Astrocyte (in vitro differentiated cells and primary cell): ENCODE measurements at places on chromosomes 12 and 14.
A peak's percentile ranks its signal among the peaks of the same experiment; 100 is the strongest.

- no peak for DNase-seq
Measured at GRCh38 chr12:52615912-52616311, 2.4 kb downstream of the KRT73 start.

- peak; percentile 57 for DNase-seq
Measured at GRCh38 chr14:59439256-59439965, 25.8 kb downstream of the GPR135 start.

GRCh38 chr14:65471038-65471878 lies 58.7 kb downstream of the FUT8 start:
- no peak for DNase-seq

GRCh38 chr12:113782873-113783272 lies 183.3 kb downstream of the RBM19 start:
- DNase-seq: no peak

GRCh38 chr14:86714153-86714552 lies 1184.2 kb downstream of the FLRT2 start:
- DNase-seq: no peak

DNA sequence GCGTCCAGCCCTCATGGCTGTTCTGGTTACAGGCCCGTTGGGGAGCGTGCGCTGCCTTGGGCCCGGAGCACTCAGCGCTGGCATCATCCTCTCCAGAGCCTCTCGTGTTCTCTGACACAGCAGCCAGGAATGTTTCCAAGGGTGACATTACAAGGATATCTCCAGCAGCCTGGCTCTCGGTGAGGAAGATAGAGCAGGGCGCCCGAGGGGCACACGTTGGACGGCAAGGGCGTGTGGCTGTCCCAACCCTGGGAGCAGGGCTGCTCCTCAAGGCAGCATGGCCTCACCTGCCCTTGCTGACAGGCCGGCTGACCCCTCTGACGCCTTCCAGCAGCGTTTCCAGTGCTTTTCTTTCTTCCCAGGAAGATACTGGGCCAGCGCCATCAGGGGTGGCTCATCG lies 14.4 kb downstream of the LRCOL1 start:
- peak; percentile 13 for DNase-seq

GRCh38 chr12:16669756-16670155 lies 63.8 kb upstream of the LMO3 start:
- DNase-seq: no peak

DNA sequence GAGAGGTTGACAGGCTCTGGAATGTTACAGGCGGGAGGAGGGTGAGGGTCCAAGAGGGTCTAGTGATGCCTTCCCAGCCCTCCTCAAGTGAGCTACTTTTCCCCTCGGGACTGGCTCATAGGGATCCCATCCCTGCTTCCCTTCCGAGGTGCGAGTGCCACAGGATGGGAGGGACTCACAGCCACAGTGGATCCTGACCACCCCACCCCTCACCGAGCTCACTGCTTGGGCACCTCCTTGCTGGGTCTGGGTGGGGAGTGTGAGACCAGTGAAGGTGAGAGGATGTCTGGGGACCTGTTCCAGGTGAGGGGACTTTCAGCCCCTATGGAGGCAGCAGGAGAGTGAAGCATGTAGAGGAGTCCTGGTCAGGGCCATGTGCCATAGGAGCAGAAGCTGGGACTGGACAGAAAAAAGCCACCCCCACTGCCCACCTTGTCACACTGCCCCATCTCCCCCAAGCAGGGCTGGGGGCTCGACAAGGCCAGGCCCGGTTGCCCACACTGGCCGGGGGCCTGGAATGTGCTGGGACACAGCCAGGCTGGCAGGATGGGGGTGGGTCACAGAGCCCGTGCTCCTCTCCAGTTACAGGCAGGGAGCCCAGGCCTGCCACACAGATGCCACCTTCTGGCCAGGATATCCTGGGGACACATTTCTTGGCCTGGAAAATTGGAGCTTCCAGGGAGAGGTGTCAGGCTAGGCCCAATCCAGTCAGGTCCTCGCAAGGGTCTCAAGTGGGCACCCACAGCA lies 1.7 kb upstream of the TNS2 start:
- no peak for DNase-seq

DNA sequence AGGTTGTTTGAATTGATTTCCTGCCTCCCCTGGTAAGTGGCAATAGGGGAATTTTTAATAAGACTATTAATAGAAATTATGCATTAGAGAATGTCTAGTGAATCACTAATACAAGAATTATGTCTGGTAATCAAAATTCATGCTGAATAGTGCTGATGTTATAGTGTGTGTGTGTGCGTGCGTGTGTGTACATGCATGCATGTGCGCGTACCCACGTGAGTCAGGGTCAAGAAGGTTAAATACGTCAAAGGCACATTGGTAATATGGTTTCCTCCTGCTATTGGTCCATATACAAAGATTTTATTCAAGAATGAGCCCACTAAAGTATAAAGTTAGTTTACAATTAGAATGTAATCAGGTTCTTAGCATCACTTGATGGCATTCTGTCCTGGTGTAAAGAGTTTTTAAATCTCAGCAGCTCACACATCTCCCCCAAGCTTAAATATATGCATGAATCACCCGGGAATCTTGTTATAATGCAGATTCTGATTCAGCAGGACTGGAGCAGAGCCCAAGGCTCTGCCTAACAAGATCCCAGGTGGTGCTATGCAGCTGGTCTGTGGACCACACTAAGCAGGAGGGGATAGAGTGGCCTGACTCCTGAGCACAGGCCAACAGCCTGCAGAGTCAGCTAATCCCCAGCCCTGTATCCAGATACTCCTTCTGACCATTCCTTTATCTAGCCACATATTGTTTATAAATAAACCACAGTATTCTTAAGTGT lies 43.9 kb downstream of the TTC9 start:
- peak; percentile 24 for DNase-seq

- DNase-seq: peak; percentile 85
Measured at GRCh38 chr12:49244176-49244575, 20.7 kb upstream of the TUBA1C start.

DNA sequence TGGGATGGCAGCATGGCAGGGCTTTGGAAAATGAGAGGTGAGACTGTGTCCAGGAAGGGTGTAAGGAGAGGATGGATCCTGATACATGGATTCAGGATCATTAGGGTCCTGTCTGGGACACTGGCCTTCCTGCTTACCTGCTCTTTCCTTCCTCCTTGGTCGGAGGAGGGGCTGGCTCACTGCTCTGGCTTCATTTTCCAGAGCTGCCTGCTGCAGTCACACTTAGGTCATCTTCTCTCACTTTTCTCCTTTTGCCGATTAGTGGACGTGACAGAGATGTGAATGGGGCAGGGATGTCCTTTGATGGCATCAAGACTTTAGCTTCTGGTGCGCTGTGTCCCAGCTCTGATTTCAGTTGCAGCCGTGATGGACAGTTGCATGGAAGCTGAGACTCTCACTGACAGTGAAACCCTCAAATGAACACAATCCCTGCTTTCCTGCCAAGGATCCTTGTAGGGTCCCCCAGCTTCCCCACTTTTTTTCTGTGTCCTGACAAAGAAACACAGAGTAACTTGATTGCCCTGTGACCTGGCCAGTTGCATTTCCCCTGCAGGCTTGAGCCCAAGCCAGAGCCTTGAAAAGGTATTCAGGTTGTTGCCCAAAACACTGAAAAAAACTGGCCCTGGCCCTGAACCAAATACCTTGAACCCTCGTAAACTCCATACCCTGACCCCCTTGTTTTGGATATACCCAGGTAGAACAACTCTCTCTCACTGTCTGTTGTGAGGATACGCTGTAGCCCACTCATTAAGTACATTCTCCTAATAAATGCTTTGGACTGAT lies 756 bp upstream of the CIDEB start:
- DNase-seq: no peak

DNA sequence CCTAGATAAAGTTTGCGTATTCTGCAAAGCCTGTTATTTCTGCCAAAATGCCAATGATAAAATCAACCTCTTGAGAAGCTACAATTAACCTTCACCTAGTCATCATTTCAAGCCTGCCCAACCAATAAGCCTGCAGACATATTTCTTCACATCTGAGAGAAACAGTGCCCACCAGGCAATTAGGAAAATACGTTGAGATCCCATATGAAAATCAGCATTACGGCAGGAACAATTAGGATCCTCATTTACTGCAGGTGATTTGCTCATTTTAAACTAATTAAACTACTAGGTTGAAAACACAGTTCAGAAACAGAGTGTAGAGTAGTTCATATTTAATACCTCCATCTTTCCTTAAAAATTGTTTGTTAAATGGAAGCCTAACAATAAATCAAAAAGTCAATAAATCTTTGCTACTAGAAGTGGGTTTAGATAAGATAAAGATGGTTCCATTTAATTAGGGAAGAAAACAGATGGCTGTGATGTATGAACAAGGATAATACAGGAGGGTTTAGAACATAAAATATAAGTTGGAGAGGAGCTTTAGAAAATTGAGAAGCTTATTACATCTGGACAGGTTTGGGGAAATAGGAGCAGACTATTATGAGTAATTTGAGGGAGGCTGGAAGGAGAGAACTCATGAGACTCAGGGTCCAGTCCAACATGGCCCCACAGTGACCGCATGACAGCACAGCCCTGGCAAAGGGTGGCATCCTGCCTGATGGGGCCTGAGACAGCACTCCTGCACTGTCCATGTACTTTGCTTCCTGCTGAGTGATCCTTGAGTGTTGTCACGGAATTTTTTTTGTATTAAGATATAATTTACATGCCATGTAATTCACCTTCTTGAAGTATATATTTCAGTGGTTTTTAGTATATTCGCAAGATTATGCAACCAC lies 26.9 kb upstream of the PYGL start:
- no peak for DNase-seq

DNA sequence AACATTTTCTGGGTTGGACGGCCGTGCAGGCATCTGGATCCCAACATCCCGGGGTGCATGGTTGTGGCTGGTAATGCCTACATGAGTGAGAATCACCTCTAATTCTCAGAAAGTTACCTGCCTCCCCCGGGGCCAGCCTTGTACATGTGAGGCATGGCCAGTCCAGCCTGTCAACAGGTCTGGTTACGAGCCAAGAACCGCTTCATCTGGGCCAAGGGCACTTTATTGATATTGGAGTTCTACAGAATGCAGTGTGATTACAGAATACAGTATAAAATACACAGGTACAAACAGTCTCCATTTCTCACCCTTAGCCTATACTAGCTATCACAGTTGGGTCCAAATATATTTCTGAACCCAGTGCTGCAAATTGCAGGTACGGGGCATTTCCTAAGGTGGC lies 84.9 kb upstream of the EVL start:
- DNase-seq: no peak

GRCh38 chr12:19220852-19221466 lies 91.4 kb downstream of the PLEKHA5 start:
- DNase-seq: peak; percentile 93

DNA sequence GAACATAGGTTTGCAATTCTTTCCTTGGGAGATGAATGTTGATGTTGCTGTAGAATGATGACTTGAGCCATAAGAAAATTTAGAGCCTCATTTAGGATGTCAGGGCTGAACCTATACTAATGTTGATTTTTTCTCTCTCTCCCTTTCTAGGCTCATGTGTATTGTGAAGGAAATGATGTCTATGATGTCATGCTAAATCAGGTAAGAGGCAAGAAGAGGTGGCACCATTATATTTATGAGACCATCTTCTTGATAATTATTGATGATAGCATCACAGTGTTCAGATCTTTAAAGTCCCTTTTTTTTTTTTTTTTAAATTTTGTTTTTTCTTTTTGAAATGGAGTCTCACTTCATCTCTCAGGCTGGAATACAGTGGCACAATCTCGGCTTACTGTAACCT lies 3.3 kb downstream of the PARP2 start:
- no peak for DNase-seq

DNA sequence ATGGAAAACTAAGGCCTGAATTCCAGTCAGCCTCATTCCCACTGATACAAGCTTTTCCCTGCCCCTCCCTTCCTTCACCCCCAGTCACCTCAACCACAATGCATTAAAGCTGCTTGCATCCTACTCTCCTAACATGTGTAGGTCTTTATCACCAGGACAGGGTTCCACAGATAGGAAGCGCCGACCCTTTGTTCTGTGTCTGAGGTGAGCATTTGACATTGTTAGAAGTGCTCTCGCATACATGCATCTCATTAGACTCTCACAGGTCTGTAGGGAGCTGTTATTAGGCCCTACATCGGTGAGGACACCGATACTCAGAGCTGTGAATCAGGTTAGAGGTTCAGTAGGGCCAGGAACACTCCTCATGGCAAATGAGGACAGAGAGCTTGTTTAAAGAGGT lies 13.2 kb upstream of the EDDM3A start:
- no peak for DNase-seq

DNA sequence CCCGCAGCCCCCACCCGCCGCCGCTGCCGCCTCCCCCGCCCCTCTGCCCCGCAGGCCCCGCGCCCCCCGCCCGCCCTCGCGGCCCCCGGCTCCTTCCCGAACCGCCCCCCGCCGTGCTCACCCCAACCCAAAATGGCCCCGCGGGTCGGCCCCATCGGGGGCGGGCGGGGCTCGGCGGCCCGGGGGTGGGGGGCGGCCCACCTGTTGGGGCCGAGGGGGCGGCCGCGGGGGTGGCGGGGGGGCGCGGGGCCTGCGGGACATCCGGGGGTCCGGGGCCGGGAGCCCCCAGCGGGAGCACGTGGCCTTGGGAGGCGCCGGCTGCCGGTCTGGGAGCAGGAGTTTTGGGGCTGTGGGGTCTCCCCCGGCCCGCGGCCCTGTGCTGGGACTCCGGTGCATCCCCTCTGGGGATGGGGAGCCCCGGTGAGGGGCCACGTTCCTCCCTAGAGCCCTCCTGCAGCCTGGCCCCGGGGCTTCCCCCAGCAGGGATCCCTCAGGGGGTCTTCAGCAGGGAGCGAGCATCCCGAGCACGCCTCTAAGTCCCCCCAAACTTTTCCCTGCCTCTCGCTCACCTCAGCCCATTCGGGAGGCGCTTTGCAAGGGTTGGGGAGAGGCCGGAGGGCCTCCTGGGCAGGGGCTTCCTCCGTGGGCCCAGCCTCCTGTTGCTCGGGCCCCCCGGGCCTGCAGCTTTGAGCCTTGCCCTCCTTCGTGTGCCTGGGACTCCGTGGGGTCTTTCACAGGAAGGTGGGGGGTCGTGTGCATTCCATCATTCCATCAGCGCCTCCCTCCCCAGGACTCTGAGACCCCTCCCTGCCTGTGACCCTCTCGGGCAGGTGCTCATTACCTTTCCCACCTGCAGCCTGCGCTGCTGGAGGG lies 710 bp downstream of the MTA1 start:
- no peak for DNase-seq
